ENCODE measurements at places on chromosomes 6 and 20.

DNA sequence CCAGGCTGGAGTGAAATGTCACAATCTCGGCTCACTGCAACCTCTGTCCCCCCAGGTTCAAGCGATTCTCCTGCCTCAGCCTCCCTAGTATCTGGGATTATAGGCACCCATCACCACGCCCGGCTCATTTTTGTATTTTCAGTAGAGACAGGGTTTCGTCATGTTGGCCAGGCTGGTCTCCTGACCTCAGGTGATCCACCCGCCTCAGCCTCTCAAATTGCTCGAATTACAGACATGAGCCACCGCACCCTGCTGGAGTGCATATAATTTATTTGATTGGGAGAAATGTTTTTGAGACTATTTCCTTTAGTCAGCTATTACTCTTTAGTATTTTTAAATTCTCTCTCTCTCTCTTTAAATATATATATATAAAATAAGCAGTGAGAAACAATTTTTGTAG, 29.8 kb downstream of the FAM83B start:
- no peak for DNase-seq

- DNase-seq = no peak
Observed at GRCh38 chr6:160398674-160399271, 50.6 kb downstream of the SLC22A3 start.

DNA sequence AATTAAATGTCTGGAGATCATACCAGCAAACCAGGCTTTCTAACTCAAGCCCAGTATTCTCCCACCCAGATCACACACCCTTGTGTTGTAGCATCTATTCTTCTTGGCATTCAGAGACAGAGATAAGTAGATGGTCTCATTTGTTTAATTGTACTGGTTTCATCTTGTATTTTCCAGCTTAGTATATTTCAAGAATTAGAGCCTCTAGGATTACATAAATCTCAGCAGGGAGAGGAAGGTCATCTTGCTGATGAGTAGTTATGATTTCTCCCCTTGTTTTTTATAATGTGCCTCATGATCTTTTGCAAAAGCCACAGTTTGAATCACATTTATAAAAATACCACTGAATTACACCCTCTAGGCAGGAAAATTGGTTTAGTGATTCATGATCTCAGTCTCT, 106.6 kb upstream of the NRSN1 start:
- no peak for DNase-seq

DNA sequence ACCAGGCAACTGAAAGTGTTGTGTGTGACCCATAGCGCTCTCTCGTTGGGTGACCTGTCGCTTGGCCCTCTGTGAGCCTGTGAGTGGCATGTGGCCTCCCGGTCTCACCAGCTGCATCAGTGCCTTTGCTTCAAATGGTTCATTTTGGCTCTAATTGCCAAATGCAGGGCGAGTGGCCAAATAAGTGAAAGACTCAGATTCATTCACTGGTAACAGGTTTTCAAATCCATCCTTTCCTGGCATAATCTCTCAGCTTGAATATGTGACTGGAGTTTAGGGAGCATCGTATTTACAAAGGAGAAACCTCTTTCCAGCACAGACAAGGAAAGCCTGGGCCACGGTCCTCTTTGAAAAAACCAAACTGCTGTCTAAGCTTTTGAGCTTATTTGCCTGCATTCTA, 321.6 kb upstream of the QKI start:
- no peak for DNase-seq

GRCh38 chr6:26273673-26274588, 91.1 kb upstream of the BTN3A2 start:
- DNase-seq = no peak

GRCh38 chr6:25042536-25042935, 106.8 kb upstream of the RIPOR2 start:
- no peak for DNase-seq

- no peak for DNase-seq
Observed at GRCh38 chr20:49475292-49476015, 7.0 kb downstream of the KCNB1 start.

GRCh38 chr6:62217866-62218265, 68.2 kb downstream of the KHDRBS2 start:
- DNase-seq = no peak

- no peak for DNase-seq
Observed at GRCh38 chr20:60113024-60113724, 155.0 kb downstream of the CDH26 start.

GRCh38 chr20:34045930-34046725, 52.4 kb downstream of the RALY start:
- no peak for DNase-seq

DNA sequence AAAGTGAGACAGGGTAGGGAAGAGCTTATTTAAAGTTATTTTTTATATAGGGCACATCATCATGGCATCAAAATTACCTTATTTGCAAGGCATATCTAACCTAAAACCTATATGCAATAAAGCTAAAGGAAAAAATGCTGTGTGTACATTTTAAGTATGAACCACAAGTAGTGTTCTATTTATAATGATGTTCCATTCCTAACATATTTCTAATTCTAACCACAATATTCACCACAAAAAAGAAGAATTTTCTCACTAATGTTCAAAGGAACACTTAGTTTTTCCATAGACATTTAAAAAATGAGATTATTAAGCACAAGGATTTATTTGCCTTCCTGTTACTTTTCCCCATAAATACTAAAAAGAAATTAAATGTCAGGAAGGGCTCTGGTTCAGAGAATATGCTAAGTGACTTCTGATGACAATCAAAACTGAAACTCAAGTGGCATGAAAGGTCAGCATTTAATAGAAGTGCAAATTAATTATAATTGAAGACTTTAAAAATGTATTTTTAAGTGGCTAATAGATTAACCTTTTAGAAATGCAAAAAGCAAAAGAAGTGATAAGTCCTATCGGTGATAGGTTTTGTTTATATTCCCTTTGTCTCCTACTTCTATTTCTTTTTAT, 25.1 kb downstream of the GPR63 start:
- no peak for DNase-seq

All from tibial artery (tissue), 4 donors.